ENCODE measurements at places on chromosomes 5 and 9. TPM values are rescaled to one million over a fixed set of nuclear protein-coding genes. Genes with fewer than 3 reads are reported as not detected.

PRLR gene
- total RNA-seq: 0.40 TPM

GABRA1 gene
- not detected for total RNA-seq

BICD2 gene
- 26.3 TPM for total RNA-seq

SHISAL2B gene
- not detected for total RNA-seq

TRAF1 gene
- 0.15 TPM for total RNA-seq

SHOC1 gene
- total RNA-seq: not detected

LECT2 gene
- not detected for total RNA-seq

CCDC152 gene
- total RNA-seq: not detected

TNFSF8 gene
- not detected for total RNA-seq

PCDHGA3 gene
- total RNA-seq: not detected

PTGDS gene
- not detected for total RNA-seq

PCDH12 gene
- 0.15 TPM for total RNA-seq

C6 gene
- total RNA-seq: not detected

EXOC3 gene
- total RNA-seq: 31.3 TPM

RIC1 gene
- total RNA-seq: 16.0 TPM

All from PC-3 (cell line).